ENCODE measurements at places on chromosomes 4 and X.

DNA sequence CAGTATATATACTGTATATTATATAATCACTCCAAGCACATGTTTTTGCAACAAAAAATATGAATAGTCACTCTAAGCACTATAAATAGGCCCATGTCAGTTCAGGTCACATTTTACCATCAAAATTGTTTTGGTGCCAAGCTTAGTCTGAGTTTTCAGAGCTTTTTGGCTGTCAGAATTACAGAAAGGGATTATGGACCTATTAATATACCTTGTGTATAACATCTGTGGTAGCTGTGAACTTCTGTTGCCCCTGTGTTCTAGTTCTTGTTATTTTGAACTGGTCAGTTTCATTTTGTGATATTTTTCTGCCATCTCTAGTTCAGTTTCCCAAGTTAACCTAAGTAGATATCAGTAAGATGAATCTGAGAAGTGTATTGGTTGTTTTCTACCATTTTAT is 22.9 kb downstream of the EXOC1 start:
- DNase-seq: no peak

- no peak for DNase-seq
These were observed 215.5 kb upstream of the CNKSR2 start for GRCh38 chrX:21158678-21159077.

DNA sequence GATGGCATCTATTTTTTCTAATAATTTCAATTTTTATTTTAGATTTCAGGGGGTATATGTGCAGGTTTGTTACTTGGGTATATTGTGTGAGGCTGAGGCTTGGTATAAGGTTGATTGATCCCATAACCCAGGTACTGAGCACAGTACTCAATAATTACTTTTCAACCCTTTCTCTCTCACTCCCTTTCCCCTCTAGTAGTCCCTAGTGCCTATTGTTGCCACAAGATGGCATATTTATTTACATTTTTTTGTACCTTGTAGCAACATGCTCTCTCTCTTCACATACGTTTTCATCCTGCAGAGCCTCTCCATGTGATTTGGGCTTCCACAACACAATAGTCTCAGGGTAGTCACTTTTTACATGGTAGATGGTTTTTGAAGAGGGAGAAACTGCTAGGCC is 172.0 kb downstream of the ATOH1 start:
- DNase-seq: no peak

DNA sequence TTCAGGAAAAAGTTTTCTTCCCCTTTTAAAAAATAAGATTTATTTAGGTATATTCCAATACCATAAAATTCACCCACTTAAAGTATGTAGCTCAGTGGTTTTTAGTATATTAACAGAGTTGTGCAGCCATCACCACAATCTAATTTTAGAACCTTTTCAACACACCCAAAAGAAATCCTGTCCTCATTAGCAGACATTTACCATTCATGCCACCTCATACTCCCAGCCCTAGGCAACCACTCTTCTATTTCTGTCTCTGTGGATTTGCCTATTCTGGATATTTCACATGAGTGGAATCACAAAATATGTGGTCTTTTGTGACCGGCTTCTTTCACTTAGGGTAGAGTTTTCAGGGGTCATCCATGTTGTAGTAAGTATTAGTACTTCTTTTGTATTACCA is 7.4 kb downstream of the ZNF81 start:
- DNase-seq: no peak

GRCh38 chrX:155071694-155072280 is 479 bp downstream of the BRCC3 start:
- DNase-seq: no peak

DNA sequence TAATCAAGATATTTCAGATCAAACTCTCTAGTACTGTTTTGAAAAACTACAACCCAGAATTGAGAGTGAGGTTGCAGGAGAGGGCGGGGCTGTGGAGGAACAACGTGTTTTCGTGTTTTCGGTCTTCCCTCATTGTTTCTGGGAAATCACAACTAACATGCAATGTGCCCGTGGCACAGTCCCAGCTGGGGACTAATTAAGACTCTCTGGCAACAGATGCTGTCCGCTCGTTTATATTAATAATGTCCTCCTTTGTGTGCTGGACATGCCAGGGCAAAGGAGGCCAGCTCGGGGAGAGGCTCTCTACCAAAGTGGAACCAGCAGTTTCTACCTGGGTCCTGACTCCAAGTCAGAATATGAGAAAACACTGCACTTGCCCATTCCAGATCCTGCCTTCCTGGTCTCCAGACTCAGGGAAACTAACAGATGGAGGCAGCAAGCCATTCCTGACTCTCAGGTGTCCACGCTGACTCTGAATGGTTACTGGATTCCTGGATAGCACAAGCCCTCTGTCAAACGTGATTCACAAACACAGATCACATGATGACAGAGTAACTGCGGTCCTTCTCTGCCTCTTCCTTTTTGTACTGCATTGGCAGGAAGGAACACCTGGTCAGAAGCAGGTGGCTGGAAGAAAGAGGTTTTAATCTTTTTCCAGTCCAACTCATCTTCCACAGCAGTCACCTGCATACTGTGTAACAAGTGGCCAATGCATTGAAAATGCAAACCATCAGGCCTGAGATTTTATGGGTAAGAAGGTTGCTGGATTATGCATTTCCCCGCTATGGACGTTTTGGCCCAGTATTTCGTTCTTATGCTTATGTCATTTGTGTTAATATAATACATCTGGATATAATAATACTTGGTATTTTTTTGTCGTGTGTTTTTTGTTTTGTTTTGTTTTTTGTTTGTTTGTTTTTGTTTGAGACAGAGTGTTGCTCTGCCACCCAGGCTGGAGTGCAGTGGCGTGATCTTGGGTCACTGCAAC is 65.0 kb downstream of the COQ2 start:
- DNase-seq: peak; percentile 91

- DNase-seq: no peak
These were observed 22.1 kb downstream of the NUDT6 start for GRCh38 chr4:122900314-122900713.

- DNase-seq: no peak
These were observed 152.2 kb downstream of the STK32B start for GRCh38 chr4:5203309-5203992.

Data from activated CD4-positive, alpha-beta T cell treated with anti-CD3 and anti-CD28 coated beads, Interleukin-2, amount 10 ng/mL, durations not matched to agents 24 days and 14 days (primary cell).